B cell (primary cell): ENCODE measurements at places on chromosomes 16 and 17. TPM values are rescaled to one million over a fixed set of nuclear protein-coding genes. Genes with fewer than 3 reads are reported as not detected.

Gene FADS6
- polyA plus RNA-seq = not detected in 2 replicates

Gene ITGAD
- 0.10 and 0.19 TPM in 2 replicates for polyA plus RNA-seq

Gene DNAI2
- not detected in 2 replicates for polyA plus RNA-seq

Gene HCRT
- polyA plus RNA-seq = not detected in 2 replicates

Gene ABCA5
- 9.8 and 19.8 TPM in 2 replicates for polyA plus RNA-seq

Gene STX1B
- polyA plus RNA-seq = 1.8 and 2.1 TPM in 2 replicates
